ENCODE measurements at places on chromosomes 5 and 9.

GRCh38 chr5:180114304-180115003, 42.9 kb upstream of the RNF130 start:
- no peak for DNase-seq

DNA sequence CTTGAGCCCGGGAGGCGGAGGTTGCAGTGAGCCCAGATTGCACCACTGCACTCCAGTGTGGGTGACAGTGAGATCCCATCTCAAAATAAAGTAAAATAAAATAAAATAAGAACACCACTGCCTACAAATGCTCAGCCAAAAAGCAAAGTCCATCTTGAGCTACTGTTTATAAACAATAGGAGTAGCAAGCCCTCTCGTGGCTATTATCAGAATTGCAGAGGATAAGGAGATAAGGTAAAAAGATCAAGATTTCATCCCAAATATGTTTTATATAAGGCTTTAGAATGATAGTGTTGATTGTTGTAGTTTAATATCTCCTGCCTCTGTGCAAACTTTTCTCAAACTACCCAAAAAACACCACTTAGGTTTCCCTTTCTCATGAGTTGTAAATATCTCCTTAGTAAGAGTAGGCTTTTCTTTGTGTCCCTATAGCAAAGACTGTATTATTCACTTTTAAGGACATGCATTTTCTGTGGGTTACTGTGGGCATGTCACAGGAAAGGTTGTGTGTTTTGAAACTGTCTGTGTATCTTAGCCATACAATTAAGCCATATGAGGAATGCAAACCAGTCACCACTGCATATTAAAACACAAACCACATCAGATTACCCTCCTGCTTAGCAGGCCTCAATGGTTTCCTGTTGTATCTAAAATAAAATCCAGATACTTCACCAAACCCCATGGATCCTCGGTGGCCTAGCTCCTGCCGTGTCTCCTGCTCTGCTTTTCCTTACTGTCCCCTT, 31.8 kb upstream of the CKS2 start:
- no peak for DNase-seq

GRCh38 chr5:6338135-6338534, 40.2 kb downstream of the MED10 start:
- no peak for DNase-seq

- no peak for DNase-seq
These were observed 679 bp downstream of the DOLK start for GRCh38 chr9:128946571-128947276.

GRCh38 chr5:39714036-39714698, 289.4 kb upstream of the DAB2 start:
- DNase-seq, result no peak

- DNase-seq, result no peak
These were observed 24.3 kb downstream of the LHX3 start for GRCh38 chr9:136180586-136180985.

DNA sequence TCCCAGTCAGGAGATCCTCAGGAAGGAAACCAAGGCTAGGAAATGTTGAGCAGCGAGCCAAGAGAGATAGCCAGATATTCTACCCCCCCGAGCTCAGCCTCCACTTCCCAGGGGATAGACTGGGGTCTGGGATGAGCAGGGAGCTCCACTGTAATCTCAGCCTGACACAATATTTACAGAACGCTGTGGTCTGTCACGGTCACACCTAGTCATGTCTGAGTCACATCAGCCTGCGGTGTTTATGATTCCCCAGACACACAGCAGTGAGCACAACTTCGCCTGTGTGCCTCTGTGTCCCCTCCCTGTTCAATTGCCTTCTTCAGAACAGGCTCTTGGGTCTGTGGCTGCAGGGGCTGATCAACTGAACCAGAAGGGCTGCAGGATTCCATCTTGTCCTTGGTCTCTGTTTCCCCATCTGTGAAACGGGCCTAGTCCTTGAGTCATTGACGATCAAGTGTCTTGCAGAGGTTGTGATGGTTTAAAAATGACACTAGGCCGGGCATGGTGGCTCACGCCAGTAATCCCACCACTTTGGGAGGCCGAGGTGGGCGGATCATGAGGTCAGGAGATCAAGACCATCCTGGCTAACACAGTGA, 8.6 kb upstream of the PRRX2 start:
- no peak for DNase-seq

GRCh38 chr9:86022687-86023266, 76.6 kb downstream of the GOLM1 start:
- DNase-seq, result no peak

DNA sequence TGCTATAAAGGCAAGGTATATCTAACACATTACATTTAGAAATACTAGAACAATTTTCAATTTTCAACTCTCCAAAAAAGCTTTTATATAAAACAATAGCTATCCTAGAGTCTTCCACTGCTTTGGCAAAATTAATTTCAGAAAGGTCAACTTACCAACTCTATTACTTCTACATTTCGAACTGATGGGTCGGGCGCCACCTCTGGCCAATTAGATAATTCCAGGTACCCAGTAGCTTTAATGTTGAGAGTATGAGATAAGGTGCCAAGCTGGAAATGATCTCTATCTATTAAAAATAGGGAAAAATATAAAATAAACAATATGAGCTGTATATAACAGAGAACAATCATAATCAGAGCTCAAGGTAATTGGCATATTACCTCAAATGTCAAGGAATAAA, 166.6 kb downstream of the AP3B1 start:
- no peak for DNase-seq

GRCh38 chr9:137407590-137408300, 15.2 kb downstream of the EXD3 start:
- no peak for DNase-seq

DNA sequence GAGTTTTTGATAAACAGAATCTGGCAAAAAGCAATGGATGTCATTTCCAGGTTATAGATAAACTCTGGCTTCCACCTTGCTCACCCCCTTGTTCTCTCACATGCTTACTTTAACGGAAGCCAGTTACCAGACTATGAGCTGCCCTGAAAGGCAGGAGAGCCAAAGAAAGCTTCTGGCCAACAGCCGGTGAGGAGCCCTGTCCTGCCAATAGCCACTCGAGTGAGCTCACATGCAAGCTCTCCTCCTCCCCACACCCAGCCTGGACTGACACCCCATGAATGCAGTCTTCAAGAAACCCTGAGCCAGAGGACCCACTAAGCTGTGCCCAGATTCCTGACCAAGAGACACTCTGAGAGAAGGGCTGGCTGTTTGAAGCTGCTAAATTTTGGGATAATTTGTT, 14.4 kb upstream of the SMIM15 start:
- DNase-seq, result no peak

- no peak for DNase-seq
These were observed 93.6 kb downstream of the SH3TC2 start for GRCh38 chr5:148969291-148969690.

DNA sequence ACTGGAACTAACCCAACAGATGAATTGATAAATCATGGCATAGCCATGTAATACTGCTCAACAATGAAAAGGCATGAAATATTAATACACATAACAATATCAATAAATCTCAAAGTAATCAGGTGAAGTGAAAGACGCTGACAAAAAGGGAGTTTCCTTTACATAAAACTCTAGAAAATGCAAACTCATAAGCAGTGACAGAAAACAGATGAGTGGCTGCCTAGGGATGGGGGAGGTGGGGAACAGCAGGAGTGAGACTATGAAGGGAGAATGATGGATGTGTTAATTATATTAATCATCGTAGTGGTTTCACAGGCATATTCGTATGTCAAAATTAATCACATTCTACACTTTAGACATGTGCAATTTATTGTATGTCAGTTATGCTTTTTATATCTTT, 59.8 kb upstream of the SHC3 start:
- DNase-seq, result no peak

Measured in bone marrow (tissue), 2 donors.